ENCODE measurements at places on chromosomes 16 and 17. TPM values are rescaled to one million over a fixed set of nuclear protein-coding genes. Genes with fewer than 3 reads are reported as not detected.

The KCNAB3 gene
- 2.6 TPM for total RNA-seq

DNA sequence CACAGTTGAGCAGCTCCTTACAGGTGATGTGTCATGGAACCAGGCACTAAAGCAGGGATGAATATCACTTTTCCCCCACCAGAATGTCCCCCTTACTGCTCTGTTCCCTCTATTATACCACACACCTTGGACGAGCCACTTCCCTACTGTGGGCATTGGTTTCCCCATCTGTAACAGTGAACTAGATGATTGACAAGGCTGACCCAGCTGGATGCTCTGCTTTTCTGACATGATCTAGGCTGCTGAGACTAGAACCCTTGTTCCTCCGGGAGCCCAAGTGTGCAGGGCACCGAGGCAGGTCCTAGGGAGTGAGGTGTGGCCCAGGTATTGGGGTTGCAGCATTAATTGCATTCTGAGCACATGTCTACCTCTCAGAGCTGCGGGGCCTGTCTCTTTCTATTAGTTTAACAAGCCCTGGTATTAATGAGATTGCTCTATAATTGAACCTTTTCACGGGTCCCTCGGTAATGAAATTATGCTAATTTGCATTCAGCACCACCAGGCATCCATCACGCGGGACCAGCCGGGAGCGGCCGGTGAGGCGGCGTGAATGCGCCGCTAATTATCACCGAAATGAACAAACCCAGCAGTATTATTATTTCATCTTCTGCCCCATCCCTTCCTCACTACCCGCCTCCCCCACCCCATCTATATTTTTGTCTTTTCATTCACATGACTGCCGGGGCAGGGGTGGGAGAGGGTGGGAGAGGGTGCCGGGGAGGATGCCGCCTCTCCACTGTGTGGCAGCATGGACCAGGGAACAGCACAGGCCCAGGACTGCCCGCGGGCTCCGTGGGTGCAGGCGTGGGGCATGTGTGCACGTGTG, 121.1 kb downstream of the CYLD start:
- peak; percentile 59 for DNase-seq

GRCh38 chr16:11359370-11359769, 14.1 kb downstream of the RMI2 start:
- no peak for DNase-seq

GRCh38 chr16:72847187-72848027, 200.5 kb downstream of the ZFHX3 start:
- no peak for DNase-seq

DNA sequence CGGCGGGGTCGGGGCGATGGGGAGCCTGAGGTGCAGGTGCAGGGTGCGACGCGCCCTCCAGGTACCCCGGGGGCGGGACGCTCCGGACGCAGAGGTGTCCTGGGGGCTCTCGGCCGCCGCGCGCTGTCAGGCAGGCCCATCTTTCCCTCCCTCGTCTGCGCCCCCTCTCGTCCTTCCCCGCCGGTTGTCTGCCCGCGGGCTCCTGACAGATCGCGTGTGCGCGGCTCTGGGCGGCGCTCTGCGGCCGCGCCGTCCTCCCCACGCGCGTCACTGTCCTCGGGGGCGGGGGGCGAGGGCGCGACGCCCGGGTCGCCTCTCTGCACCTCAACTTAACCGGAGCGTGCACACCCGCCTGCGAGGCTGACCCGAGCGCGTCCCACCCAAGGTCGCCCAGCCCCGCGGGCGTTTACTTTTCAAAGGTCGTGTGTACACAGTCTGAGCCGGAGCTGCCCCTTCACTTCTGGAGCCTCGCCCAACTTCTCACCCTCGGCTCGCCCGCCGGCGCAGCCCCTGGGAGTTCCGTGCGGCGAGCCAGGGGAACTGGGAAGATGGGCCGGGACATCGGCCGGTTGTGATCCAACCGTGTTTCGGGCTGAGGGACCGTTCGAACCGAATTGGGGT, 512 bp downstream of the AKAP1 start:
- no peak for DNase-seq

Measured in osteocyte (in vitro differentiated cells).